ENCODE measurements at places on chromosomes 7 and 10.

DNA sequence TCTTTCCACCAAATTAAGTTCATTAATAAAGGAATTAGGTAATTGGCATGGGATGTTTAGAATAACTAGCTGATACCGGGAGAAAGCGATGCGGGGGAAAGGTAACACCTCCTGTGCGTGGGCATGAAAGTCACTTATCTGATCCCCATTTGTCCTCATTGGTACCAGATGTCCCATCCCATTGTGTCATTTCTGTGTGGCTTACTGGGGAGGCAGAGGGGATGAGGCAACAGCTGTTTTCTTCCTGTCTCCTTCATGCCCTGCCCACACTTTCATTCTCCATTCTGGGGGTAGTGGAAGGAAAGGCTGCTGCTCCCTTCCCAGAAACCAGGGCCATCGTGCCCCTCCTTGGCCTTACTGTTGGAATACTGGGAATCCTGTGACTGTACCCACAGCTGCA is 27.1 kb downstream of the EEPD1 start:
- no peak for DNase-seq

- peak; percentile 31 for DNase-seq
These were observed 36.9 kb downstream of the ELFN1 start for GRCh38 chr7:1706721-1707613.

- DNase-seq = no peak
These were observed 14.1 kb upstream of the DLD start for GRCh38 chr7:107876916-107877315.

DNA sequence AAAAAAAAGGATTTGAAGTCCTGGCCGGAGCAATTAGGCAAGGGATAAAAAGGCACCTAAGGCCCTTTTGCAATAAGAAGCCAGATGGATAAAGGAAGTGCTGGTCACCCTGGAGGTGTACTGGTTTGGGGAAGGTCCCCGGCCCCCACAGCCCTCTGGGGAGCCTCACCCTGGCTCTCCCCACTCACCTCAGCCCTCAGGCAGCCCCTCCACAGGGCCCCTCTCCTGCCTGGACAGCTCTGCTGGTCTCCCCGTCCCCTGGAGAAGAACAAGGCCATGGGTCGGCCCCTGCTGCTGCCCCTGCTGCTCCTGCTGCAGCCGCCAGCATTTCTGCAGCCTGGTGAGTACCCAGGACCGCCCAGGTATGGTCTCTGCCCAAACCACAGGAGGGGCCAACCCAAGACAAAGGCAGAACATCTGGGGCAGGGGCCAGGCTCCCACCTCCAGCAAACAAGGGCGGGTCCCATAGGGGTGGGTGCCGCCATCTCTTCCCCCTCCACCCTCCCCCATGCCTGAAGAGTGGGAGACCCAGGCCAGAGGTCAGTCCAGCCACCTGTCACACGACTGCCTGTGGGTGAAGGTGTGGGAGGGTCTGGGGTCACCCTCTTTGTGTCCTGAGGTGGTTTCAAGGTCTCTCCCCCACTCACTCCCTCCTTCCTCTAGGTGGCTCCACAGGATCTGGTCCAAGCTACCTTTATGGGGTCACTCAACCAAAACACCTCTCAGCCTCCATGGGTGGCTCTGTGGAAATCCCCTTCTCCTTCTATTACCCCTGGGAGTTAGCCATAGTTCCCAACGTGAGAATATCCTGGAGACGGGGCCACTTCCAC is at the start of gene PILRB:
Gene PILRB (plus strand): TSS at position 91 of the 830 bp plus-strand sequence. CDS start 186 bp downstream, at position 277.
- no peak for DNase-seq

DNA sequence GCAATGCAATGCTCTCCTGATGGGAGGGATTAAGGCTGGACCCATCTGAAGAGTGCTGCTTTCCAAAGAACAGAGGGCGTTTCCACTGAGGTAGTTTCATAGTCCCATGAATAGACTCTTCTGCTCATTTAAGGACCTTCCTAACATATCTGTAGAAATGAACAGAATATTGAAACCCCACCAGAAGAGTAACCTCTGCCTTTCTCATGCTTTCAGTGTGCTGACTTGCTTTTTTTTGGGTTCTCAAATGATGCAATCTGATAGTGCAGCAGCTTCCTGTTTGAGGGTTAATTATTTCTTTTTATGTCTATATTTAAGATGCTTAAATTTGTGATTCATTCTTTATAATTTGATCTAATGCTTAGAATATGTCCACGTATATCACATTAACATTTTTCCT is 82.2 kb downstream of the GATA3 start:
- DNase-seq = no peak

DNA sequence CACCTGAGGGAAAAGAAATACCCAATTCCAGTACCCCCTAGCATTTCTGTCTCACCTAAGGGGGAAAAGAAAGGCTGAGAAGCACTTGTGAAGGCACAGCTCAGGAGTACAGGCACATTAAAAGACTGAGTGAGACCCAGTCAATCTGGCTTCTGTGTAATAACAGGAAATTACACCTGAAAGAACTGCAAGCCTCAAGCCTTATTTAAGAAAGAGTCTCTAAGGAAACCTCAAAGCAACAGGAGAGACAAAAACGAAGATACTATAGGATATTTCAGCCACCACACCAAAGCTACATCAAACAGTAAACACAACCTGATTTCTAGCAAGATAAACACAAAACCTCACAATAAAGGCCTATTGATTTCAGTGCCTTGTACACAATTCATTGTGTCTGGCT is 69.6 kb upstream of the CDK1 start:
- DNase-seq = no peak

DNA sequence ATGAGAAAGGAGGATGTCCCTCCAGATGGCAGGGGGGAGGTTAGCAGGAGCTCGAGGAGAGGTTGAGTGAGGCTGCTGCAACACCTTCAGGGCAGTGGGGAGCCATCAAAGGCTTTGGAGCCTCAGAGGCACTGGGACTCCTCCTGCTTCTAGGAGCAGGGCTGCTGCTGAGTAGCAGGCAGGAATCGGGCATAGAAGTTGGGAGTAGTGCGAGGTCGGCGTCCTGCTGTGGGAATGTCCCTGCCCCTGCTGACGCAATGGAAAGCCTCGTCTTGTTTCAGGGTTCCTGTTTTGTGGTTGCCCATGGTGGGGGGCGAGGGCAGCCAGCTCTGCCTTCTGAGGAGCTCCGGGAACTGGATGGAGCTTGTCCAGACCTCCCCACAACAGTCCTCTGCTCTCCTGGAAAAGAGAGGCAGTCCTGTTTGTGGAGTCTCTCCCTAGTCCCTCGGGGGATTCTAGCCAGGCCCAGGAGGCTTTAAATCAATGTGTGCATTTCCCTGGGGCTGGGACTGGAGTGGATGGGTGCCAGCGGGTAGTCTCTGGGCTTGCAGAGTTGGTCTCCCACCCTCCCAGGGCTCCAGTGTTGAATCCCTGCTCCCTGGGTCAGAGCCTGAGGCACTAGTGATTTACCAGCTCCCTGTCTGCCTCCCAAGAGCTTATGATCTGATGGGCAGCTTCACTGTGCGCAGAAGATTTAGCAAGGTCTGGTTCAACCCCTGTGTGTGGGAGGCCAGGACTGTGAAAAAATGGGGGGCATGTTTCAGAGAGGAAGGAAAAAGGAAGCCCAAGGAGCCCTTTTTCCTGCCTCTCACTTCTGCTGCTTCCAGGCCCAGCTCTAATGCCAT is 98.7 kb upstream of the PPIF start:
- DNase-seq = no peak

GRCh38 chr7:130426564-130426963 is 14.3 kb downstream of the CEP41 start:
- DNase-seq = no peak
